ENCODE measurements at places on chromosomes 3 and 15.

- DNase-seq = no peak
Measured at GRCh38 chr3:67450153-67450552, 204.3 kb downstream of the SUCLG2 start.

DNA sequence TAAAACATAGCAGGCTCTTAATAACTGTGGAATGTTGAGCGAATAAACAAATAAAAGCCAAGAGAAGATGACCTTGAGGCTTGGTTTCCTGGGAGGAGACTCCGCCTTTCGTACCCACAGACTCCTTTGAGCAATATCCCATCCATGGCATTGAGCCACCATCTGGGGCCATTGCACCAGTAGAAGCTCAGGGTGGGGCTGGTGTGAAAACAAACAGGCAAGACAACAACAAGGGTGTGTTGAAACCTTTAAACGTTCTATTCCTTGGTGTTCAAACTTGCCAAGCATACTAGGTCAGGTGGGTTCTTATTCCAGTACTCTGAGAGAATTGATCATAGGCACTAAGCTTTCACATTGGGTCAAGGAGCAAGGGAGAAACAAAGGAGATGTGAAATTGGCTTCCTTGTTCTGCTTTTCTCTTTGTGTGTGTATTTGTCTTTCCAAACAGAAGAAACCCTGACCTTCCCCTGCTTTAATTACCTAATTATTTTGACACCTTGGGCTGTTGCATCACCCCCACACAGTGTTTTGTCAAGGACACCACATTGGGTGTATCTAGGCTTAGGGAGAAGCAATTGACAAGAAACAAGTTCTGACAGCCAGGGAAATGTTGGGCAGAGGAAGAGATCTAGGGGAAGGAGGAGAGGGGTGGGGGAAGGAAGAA lies 105.1 kb upstream of the BCL6 start:
- no peak for DNase-seq

- DNase-seq = no peak
Measured at GRCh38 chr3:149203758-149204157, 17.9 kb downstream of the CP start.

DNA sequence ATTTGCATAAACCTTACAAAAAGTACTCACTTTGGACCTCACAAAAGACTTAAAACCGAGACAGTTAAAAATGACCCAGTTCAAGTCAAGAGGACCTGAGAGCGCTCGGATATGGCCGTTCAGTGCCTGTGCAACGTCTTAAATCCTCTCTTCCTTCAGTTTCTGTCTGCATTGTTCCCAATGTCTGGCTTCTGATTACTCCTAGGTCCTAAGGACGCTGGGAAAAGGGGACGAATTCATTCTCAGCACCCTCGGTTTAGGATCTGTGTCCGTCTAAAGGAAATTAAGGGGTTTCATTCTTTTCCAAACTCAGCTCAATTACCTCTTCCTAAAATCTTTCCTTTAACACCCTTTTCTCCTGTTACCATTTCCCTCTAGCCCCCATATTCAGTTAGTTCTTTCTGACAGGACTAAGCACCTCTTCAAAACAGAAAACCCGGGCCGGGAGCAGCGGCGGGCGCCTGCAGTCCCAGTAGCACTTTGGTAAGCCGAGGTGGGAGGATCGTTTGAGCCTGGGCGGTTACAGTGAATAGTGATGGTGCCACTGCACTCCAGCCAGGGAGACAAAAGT lies 970 bp downstream of the DPPA4 start:
- DNase-seq = no peak

- no peak for DNase-seq
Measured at GRCh38 chr15:38683382-38684242, 119.0 kb upstream of the RASGRP1 start.

DNA sequence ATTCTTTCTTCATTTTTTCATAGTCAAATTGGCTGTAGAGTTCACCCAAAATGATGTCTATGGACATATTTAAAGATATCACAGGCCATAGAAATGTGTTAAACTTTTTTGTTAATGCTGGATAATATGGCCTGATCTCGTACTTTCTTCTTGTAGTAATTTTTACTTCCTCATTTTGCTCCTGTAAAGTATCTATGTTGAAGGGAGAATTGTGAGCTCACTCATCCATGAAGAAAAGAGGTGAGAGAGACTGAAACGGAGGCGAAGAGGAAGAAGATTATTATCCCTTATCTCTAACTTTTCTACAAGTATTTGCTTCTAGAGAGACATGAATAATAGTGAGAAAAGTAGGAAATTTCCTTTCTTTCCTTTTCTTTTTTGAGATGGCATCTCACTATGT lies 613.8 kb upstream of the TBL1XR1 start:
- no peak for DNase-seq

- no peak for DNase-seq
Measured at GRCh38 chr15:29590701-29591100, 231.6 kb downstream of the TJP1 start.

- DNase-seq = no peak
Measured at GRCh38 chr3:110378481-110378880, 693.1 kb upstream of the NECTIN3 start.

DNA sequence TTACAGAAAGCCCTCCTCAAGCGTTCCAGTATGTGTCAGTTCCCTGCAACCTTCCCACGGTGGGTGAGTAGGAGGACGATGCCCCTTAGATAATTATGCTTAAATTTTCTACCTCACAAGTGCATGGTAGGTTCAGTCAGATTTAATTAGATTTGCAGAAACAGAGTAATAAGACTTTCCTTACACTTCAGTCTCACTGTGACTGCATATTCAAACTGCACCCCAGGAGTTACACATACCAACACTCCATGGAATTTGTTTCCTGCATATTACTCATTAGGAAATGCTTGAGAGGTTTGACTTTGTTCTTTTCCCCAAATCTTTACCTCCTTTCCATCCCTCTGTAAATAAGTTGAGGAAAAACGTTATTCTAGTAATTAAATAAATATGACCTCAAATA lies 108.8 kb downstream of the ARRDC4 start:
- DNase-seq = no peak

DNA sequence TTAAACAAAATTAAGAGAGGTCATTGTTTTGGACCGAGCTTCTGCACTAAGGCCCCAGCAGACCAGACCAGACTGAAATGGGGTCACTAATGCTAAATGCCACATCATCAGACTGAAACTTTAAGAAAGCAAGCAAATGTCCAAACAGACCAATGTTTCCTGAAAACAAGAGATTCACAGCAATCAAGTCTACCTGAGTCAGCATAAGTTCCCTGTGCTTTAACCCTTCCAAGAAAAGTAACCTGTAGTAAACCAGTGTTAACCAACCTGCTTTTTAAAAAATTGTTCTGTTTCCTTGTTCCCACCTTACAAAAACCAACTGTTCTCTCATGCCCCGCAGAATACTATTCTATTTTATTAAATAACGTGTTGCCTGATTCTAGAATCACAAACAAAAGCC lies 241.1 kb upstream of the GADL1 start:
- DNase-seq = no peak

DNA sequence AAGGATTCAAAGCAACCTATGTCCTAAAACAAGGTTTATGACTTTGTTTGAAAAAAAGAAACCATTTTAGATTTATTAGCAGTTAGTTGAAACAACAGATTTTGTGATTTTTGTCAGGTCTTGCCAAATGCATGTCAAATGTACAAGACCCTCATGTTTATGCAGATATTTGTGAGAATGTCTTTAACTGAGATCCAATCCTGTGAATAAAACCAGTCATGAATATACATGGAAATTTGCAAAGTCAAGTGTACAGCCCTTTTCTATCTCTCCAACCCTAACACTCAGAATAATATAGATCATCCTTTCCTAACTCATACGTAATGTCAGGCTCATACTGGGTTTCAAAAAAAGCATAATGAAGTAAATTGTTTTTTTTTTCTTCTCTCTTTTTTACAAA lies 76.4 kb downstream of the DUT start:
- no peak for DNase-seq

GRCh38 chr3:49173116-49173791 lies 1.9 kb downstream of the KLHDC8B start:
- DNase-seq = no peak

GRCh38 chr3:173891272-173892100 lies 493.9 kb downstream of the NLGN1 start:
- DNase-seq = no peak

GRCh38 chr3:146050691-146051090 lies 110.3 kb downstream of the PLOD2 start:
- DNase-seq = no peak

GRCh38 chr3:139304383-139304782 lies 39.4 kb upstream of the MRPS22 start:
- no peak for DNase-seq

DNA sequence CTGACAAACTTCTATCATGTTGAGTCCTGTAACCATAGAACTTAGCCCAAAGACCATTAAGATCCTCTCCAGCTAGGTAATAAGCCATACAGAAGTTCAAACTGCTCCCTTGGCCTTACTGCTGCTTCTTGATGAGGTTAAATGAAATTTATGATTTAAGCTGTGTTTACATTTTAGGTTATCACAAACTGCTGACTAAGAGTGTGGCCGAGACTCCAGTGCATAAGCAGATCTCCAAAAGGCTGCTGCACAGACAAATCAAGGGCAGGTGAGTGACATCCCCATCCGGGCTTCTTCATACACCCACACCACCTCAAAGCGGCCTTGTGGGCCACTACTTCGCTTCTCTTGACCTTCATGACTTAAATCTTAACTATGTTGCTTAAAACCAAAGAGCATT lies 39.0 kb downstream of the KIF7 start:
- DNase-seq = no peak

DNA sequence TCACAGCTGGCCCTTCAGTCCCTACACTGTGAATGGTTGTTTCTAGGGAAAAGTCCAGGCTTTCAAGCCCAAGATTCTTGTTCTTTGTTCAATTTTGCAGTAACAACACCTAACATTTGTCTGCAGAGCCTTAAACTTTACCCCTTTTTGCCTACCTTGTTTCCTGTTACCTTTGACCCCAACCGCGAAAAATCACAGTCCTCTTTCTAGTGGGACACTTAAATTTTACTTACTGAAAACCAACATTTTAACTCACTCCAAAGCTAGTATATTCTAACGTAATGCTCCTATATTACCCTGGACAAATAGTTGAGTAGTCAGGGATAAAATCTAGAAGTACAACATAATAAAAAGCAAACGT lies 649 bp upstream of the PIK3CB start:
- DNase-seq = no peak

- no peak for DNase-seq
Measured at GRCh38 chr3:98945101-98945524, 43.6 kb upstream of the DCBLD2 start.

Data from AG04449 (cell line).